GF-D8 (cell line): ENCODE measurements at places on chromosomes 2 and 18.

GRCh38 chr2:128466376-128466775 lies 147.7 kb upstream of the HS6ST1 start:
- DNase-seq: no peak

DNA sequence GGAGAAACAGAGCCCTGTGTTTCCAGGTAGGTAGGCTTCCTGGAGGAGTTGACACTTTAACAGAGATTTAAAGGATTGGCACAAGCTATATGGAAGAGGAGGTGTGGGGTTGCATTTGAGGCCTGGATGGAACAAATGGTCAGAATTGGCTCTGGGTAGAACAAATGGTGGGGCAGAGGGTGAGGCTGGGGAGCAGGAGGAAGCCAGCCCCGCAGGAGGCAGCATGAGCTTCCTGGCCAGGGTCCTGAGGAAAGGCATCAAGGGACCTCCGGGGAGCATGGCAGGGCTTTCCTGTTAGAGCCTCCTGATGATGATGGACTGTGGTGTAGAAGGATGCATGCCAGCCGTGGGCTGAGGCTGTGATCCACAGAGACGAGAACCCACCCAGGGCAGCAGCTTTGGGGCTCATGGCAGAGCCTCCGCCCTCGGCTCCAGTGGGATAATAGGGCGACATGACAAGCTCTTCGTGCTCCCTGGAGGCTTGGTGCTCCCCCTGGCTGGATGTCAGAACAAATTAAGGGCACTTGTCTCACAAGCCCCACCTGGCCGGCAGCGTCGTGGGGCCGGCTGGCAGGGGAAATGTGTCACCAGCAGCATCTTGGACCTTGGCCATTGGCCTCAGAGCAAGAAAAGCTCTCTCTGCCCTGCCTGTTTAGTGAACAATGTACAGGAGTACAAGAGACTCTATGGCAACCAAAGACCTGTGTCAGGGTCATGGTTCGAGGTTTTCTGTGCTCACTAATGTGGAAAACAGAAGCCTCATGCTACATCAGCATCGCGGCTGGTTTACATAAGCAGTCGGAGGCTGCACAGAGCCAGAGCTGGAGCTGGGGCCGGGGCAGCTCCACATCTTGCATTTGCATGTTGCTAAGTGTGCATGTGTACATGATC lies 153.5 kb downstream of the MYCN start:
- no peak for DNase-seq

DNA sequence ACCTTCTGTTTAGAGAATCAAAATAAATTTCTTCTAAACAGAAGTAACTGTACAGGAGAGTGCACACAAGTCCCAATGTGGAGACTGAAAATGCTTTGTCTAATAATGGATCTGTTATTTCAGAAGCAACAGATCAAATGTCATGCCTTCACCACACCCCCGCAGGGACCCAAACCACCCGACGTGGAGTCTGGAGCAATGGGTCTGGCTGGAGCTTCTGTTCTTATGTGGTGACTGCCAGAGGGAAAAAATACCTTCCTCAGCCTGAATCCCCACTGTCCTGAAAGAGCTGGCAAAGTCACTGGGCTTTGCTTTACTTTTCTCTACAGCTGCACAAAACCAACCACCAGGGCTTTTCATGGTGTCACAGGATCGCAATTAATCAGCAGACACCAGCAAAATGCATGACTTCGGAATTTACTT lies 119.0 kb upstream of the ZFP36L2 start:
- no peak for DNase-seq

DNA sequence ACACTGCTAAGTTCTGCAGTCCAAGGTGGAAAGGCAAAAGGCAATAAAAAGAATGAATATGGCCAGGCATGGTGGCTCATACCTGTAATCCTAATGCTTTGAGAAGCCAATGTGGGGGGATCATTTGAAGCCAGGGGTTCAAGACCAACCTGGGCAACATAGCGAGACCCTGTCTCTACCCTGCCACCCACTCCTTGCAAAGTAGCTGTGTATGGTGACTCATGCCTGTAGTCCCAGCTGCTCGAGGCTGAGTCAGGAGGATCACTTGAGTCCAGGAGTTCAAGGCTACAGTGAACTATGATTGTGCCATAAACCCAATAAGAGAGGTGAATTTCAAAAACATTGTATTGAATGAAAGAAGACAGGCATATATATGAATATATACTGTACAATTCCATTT lies 2.4 kb downstream of the MYL12B start:
- DNase-seq: no peak
